ENCODE measurements at places on chromosomes 3 and 15. TPM values are rescaled to one million over a fixed set of nuclear protein-coding genes. Genes with fewer than 3 reads are reported as not detected.

DNA sequence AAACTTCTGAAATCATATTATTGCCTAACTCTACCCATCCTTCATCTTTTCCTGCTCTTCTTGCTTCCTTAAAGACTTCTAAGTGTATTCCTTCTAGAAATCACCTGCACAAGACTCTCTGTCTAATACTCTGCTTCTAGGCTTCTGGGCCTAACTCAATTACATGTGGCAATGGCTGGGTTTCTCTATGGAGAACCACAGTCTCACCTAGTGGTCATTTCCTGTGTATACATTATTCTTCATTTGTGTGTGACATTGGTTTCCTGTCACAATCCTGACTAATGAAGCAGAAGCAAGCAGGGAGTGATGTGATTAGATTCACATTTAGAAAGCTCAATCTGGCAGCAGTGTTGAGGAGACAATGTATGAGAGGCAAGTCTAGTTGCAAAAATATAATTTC is 16.9 kb upstream of the CLDN1 start:
- peak; percentile 46 for DNase-seq

DNA sequence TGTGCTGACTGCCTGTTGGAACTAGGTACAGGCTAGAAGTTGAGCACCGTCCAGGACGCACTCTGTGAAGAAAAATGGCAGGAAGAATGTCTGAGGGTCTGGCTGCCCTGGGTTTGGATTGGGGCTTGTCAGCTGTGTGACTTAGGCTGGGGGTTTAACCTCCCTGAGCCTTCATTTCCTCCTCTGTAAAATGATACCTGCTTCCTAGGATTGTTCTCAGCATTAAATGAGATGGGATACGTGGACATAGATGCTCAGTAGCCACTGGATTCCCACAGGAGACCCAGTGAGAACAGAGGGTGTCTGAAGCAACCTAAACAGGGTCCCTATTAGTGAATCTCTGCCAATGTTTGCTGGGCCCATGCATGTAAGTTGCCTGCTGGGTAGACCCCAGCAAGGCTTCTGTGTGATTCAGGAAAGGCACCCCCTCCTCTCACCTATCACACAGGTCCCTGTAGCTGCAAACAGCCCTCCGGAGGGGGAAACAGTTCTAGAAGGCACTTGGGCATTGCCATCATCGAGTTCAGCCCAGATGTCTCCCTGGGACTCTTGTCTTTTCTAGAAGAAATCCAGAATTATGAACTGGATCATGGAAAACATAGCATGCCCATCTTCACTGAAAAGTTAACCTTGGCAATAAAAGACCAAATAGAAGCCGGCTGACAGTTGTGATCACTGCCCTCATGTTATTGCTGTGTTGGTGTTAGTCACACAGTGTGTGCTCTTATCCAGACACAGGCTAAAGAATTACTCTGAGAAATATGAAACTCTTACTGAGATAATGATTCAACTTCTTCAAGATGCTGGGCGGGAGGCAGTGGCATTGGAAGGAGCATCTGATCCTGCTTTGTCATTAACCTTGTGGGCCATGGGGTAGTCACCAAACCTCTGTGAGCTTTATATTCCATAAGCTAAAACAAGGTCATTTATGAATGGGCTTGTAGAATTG is 64.5 kb downstream of the SMAD6 start:
- DNase-seq: no peak

DNA sequence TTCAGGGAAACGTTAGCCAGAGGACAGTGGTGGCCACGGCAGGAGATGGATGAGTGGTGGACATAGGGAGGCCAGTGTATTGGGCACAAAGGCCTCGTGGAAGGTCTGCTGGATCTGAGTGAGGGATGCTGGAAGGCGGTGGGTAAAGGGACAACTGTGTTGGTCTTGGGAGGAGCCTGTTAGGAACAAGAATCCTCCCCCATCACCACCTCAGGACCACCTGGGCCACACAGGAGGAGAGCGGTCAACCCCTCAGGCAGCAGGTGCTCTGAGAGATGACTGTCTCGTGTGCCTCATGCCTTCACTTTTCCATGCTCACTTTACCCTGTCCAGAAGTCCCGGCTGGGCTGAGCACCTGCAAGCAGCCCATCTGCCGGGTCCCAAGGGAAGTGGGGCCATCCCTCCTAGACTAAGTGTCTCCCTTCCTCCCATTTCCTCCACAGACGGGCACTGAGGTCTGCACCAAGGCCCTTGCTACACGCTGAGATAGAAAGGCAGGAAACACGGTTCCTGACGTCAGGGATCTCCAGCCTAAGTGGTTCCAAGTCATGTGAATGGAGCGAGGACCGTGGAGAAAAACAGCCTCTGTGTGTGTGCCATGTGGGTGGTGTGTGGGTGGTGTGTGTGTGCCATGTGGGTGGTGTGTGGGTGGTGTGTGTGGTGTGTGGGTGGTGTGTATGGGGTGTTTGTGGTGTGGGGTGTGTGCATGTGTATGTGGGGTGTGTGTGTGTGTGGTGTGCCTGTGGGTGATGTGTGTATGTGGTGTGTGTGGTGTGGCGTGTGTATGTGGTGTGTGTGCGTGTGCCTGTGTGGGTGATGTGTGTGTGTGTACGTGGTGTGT is 47.8 kb upstream of the CTSH start:
- DNase-seq: no peak

GRCh38 chr15:100229181-100230163 is 112.3 kb downstream of the ADAMTS17 start:
- DNase-seq: peak; percentile 6

DNA sequence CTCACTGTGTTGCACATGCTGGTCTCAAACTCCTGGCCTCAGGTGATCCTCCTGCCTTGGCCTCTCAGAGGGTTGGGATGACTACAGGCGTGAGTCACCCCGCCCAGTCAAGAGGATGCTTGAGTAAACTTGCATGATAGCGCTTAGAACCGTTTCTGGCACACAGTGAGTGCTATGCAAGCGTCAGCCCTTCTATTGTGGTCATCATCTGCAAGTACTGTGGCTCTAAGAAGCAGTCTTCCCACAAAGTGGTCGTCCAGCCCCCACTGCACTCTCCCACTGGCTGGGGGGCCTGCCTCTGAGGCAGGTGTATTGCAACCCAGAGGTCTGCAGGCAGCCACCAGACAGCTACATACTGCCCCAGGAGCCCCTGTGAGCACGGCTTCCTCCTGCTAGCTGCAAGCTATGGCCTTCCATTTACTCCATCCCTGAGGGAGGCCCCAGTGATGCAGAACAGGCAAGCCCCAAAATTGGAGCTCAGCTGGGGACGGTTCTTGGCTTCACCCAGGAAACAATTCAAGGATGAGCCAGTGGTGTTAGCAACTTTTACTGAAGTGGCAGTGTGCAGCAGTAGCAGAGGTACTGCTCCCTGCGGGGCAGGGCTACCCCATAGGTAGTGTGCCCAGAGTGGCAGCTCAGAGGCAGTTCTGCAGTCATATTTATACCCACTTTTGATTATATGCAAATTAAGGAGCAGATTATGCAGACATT is 95.4 kb downstream of the LSM3 start:
- DNase-seq: no peak

DNA sequence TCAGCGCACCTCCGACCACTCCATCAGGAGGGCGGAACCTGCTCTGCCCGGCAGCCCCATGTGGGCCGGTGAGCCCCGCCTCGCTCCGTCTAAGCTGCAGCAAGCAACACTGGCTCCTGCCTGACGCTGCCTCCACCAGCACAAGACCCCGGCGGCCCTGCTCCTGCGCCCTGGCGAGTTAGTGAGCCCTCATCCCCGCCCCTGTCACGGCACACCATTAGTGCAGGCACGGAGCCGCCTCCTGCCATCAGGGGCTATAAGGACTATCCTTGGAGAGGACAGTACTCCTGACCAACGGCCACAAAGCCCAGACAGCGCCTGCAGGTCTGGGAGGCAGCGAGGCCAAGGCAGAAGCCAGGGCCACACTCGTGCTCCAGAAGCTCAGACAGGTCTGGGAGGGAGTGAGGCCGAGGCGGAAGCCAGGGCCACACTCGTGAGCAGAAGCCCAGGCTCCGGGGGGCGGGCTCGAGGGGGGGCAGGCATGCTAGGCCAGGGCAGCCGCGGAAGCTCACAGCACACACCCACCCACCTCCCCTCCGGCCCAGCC is 39.4 kb downstream of the TNK2 start:
- DNase-seq: no peak

DNA sequence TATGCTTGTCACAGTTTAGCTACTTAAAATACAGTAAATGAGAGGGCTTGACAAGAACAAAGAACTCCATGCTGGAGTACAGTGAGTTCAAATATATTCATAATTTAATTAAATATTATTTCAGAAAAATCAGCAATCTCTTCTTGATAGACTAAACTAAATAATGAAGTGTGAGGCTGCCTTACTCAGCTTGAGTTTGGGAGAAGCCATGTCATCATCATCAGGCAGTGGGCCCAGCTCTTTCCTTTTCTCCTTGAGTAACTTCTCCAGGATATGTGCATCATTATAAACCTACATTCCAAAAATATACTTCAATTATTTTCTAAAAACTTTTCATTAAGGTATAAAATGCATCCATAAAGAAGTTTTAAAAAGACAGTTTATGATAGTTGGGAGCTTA is 70.5 kb downstream of the PBRM1 start:
- no peak for DNase-seq

GRCh38 chr3:59483191-59483590 is 433.4 kb upstream of the CFAP20DC start:
- DNase-seq: no peak

DNA sequence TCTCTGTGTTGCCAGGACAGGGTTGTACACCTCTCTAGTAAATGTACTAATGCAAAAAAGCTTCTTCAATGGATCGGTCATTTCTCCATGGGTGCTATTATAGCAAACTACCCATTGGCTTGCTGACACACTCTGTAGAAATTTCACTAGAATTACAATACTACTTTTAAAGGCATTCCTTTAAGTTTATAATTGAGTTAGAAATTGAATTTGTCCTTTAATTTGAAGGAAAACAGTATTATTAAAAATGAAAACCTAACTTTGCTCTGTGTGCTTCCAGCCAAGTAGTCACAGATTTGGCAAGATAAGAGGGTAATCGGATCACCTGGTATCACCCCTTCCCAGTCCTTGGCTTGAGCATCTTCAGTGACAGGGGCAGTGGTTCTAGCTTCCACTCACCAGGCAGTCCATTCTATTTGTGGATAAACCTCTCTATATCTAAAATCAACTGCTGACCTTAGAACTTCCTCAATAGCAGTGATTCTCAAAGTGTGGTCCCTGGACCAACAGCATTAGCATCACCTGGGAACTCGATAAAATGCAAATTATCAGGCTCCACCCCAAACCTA is 93.2 kb downstream of the GHSR start:
- no peak for DNase-seq

GRCh38 chr3:185986198-185986777 is 48.5 kb upstream of the TRA2B start:
- DNase-seq: no peak

FAM174B gene
- total RNA-seq: 2.7 TPM

RAD51 gene
- 4.6 TPM for total RNA-seq

EIF4E3 gene
- total RNA-seq: 8.6 TPM

CIAO2A gene
- total RNA-seq: 26.4 TPM

FANCD2OS gene
- not detected for total RNA-seq

ADIPOQ gene
- total RNA-seq: under 0.01 TPM
